Placental epithelial cell (primary cell): ENCODE measurements at places on chromosomes 7 and 10. TPM values are rescaled to one million over a fixed set of nuclear protein-coding genes. Genes with fewer than 3 reads are reported as not detected.

The ELMO1 gene
- total RNA-seq = not detected in 2 replicates

The EFCAB10 gene
- 0.33 and 0.39 TPM in 2 replicates for total RNA-seq

The TMEM213 gene
- not detected in 2 replicates for total RNA-seq

The ATOH7 gene
- total RNA-seq = under 0.01 TPM in 1 of 2 replicates, not detected in the other

The LIPM gene
- under 0.01 TPM in 1 of 2 replicates, not detected in the other for total RNA-seq

The ANXA11 gene
- 78.1 and 119 TPM in 2 replicates for total RNA-seq

The RNF32 gene
- total RNA-seq = 0.54 and 0.79 TPM in 2 replicates

The SPACDR gene
- total RNA-seq = 0.87 and 1.2 TPM in 2 replicates

The STAG3 gene
- total RNA-seq = 1.2 and 2.1 TPM in 2 replicates

The HMX2 gene
- not detected in 2 replicates for total RNA-seq

The PRPS1L1 gene
- total RNA-seq = not detected in 2 replicates

The FZD8 gene
- 13.8 and 19.6 TPM in 2 replicates for total RNA-seq

The HECW1 gene
- under 0.01 TPM in 1 of 2 replicates, not detected in the other for total RNA-seq
